ENCODE measurements at places on chromosomes 3 and 15. TPM values are rescaled to one million over a fixed set of nuclear protein-coding genes. Genes with fewer than 3 reads are reported as not detected.

IGSF11 gene
- 0.09 TPM for total RNA-seq

TAGLN3 gene
- total RNA-seq, result 4.4 TPM

TMA7 gene
- total RNA-seq, result 256 TPM

LTF gene
- total RNA-seq, result not detected

CPNE9 gene
- total RNA-seq, result not detected

ECE2 gene
- not detected for total RNA-seq

WDR93 gene
- total RNA-seq, result 0.16 TPM

NLGN1 gene
- total RNA-seq, result 2.9 TPM

PLA2G4B gene
- total RNA-seq, result 0.79 TPM

AGBL1 gene
- total RNA-seq, result not detected

LRTM1 gene
- total RNA-seq, result not detected

CCK gene
- 43.5 TPM for total RNA-seq

ESYT3 gene
- 0.16 TPM for total RNA-seq

IL16 gene
- 3.2 TPM for total RNA-seq

HRH1 gene
- total RNA-seq, result 38.1 TPM

ARPIN gene
- total RNA-seq, result 11.3 TPM

ITGB5 gene
- 391 TPM for total RNA-seq

SLMAP gene
- 35.9 TPM for total RNA-seq

PLA2G4E gene
- total RNA-seq, result not detected

CAND2 gene
- total RNA-seq, result 5.0 TPM

TNNC1 gene
- 0.63 TPM for total RNA-seq

SMARCC1 gene
- 24.6 TPM for total RNA-seq

TICRR gene
- 0.32 TPM for total RNA-seq

SPSB4 gene
- total RNA-seq, result not detected

CSPG5 gene
- total RNA-seq, result 0.09 TPM

TMCO5A gene
- total RNA-seq, result not detected

PIF1 gene
- total RNA-seq, result 4.3 TPM

C3orf20 gene
- not detected for total RNA-seq

Data from bronchial smooth muscle cell (primary cell).